Astrocyte (in vitro differentiated cells and primary cell): ENCODE measurements at places on chromosomes 4 and X.

- DNase-seq, result no peak
Measured at GRCh38 chr4:18389115-18389514, 367.6 kb upstream of the LCORL start.

DNA sequence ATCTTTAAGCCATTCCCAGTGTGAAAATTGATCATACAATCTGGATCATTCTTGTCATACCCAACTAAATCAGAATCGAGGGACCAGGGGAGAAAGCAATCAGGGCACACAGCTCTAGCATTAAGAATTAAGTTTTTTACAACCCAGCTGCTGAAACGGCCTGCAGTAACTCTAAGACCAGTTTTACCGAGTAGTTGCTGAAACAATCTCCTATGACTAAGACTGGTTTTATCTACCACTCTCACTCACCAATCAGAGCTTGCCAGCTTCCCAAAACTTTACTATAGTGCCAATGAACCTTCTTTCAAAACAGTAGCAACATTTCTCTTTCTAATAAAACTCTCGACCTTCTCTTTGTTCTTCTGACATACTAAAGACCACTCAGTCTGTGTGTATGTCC lies 2.8 kb upstream of the SAP30 start:
- peak; percentile 14 for DNase-seq

DNA sequence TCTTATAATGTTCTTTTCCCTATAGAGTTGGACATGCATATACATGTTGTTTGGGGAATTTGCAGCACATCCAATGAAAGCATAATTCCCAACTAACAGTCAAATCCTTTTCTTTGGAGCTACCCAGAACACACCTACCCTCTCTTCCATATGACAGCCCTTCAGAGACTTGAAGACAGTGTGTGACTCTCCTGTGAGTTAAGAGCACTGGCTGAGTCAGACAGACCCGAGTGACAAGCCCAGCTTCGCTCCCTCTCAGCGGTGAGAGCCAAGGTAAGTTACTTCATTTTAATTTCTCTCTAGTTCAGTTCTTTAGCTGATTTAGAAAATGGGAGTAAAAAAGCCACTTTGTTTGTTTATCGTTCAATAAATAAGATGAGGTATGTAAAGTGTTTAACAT lies 86.3 kb downstream of the RTL9 start:
- no peak for DNase-seq

- DNase-seq, result no peak
Measured at GRCh38 chrX:1596676-1597344, 5.4 kb downstream of the AKAP17A start.

DNA sequence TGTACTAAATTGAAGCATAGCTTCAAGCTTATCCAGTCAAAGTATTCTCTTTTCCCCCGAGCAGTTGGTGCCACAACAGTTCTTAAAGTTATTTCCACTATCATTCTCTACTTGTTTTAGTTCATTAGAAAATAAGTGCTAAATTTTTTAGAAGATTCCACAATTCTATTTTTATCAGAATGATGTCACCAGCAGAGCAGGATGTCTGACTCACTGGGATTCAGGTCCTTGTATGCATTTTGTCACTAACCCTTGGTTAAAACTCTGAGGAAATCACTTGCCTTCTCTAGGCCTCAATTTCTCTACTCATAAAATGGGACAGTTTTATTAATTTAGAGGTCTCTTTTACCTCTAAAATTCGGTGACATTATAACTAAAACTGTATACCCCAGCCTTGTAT lies 3.4 kb downstream of the DDX53 start:
- DNase-seq, result peak; percentile 36

DNA sequence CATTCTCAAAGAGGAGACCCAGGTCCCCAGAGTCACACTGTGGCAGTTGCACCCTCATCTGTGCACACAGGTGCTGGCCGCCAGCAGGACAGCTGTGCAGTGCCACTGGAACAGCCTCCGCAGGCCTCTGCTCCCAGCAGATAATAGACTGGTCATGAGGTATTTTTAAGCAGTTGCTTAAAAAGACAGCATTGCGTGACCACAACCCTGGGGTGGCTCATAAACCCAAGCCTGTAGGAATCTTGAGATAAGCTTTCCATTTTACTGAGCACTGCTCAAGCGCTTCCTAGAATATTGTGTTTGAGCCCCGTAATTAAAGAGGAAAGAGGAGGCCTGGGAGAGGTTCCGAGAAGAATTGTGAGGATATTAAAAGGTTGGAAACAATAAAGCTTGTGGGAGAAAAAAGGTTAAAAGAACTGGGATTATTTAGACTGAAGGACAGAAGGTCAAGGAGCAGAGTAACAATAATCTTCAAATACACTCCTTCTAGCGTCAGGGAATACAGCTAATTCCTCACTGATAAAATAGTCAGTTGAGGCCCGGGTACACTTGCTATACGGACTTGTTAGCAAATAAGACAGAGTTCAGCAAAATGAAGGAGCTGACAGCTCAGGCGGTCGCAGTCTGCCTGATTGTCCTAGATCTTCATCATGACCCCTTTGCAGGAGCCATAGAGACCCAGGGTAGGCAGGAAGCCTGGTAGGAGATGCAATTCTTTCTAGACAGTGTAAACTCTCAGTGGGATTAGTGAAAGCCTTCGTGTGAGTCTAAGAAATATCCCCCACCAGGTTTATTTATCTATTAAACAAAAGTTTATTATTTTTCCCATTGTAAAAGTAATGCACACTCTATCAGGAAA lies 86.2 kb upstream of the KIT start:
- no peak for DNase-seq

- no peak for DNase-seq
Measured at GRCh38 chrX:153610836-153611213, 11.9 kb upstream of the CCNQ start.

DNA sequence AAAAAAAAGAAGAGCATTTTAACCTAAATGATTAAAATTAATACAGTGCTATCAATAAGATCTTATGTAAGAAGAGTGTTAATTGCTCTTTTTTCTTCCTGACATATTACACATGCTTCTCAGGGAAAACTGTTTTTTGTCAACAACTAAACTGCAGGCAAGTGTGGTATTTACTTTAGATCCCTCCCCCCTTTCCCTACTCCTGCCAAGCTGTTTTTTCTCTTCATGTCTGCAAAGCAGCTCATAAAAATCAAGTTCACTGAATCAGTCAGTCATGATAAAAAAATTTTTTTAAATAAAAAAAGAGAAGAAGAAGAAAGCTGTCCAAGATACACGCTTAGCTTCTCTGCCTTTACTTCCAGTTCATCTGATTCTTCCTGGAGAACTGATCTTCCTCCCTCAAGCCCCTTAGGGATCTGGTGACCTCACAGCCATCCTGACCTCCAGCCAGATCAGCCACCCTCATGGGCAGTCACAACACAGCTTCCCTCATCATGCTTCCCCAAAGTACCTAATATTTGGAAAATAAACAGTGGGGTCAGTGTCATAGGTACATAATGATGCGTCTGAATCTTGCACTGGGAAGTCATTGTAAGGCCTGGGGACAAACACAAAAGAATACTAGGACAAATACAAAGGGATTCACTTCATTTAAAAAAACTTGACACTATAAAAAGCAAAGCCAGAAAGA lies 87.0 kb downstream of the ZNF827 start:
- no peak for DNase-seq

GRCh38 chrX:51407520-51408409 lies 75.1 kb downstream of the NUDT10 start:
- DNase-seq, result no peak

DNA sequence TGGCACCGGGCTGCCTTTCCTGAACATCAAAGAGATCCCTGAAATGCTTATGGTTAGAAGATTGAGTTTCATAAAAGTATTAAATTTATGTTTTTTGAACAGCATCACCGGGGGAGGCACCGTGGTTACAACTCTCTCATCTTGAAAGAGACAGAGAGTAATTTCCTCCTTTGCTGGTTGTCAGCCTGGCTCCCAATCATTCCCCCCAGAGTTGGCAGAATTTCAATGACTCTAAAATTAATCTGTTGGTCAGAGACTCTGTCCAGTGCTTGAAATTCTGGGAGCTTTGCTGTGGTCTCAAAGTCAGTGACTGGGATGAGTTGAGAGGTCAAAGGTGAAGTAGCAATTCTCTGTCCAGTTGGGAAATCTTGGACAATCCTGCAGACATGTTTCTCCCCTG lies 135.9 kb downstream of the RAB28 start:
- DNase-seq, result no peak

GRCh38 chr4:112270640-112271421 lies 14.9 kb downstream of the TIFA start:
- peak; percentile 67 for DNase-seq

DNA sequence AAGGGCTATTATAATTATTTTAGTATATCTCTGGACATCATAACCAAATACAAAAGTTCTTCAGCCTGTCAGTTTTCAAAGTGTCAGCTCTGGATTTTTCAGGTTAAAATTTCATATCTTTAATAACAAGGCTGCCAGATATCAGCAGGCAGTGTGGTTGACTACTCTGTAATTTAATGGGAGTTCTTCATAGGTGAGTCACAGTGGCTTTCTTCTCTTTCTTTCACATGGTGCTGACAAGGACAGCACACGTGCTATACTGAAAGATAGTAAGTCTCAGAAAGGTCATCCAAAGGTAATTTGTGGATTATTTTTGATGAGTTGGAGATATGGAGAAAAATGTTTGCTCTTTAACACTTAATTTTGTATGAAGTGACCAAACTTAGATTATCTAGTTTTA lies 43.2 kb downstream of the GALNT7 start:
- DNase-seq, result peak; percentile 82

GRCh38 chr4:71163317-71163716 lies 169.9 kb downstream of the DCK start:
- DNase-seq, result peak; percentile 23

DNA sequence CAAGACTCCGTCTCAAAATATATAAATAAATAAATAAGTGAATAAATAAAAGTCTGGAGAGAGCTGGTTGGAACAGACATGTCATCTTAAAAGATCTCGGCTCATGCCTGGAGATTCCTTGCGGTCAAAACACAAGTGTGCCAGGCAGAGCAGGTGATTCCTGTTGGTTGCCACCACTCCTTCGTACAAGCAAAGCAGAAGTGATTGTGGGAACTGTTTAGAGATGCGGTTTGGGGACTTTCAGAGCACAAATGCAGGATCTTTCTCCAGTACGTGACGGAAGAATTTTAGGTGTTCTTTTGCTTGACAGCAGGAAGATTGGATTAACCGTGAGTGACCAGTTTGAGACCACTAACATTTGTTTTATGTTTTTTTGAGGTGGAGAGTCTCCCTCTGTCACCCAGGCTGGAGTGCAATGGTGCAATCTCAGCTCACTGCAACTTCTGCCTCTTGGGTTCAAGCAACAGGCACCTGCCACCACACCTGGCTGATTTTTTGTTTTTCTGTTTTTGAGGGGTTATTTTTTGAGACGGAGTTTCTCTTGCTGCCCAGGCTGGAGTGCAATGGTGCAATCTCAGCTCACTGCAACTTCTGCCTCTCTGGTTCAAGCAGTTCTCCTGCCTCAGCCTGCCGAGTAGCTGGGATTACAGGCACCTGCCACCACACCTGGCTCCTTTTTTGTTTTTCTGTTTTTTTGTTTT lies 2.8 kb upstream of the CRLF2 start:
- no peak for DNase-seq

DNA sequence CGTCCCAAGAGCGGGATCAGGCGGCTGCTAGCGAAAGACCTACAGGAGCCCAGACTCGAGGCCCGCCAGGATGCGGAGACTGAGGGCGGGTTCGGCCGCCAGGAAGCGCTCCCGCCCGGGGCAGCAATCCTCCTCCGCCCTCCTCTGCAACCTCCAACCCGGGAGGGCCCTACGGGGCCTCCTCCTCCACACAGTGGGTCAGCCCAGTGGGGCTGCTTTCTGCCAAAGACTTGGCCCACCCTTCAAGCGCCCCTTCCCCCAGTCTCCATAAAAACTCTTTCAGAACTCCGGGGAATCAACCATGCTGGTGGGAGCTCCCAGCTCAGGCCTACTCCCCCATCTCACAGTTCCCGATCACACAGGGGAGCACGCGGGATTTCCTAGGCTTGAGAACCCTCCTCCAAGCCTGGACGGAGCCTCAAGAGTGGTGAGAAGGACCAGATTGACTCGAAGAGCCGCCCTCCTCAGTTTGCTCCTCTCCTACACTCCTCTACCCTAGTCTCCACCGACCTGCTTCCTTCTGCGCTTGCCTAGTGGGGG lies 77.5 kb downstream of the RLIM start:
- DNase-seq, result peak; percentile 13

DNA sequence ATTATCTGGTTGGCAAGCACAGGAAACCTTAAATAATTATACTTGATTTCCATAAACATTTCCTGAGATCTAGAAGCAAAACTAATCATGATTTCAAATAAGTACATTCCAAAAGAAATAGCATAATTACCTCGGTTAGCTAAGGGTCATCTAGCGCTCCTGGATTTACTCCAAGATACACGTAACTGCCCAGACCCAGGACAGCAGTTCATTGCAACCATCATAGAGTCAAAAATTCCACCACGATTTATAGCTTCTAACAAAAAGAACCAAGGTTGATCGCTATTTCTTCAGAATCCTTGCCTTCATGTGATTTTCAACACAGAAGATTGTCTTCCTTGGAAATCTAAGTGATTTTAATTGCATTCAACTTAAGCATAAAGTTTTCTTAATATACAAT lies 1235.5 kb upstream of the TENM3 start:
- peak; percentile 61 for DNase-seq

GRCh38 chr4:9949573-9949972 lies 71.7 kb downstream of the SLC2A9 start:
- no peak for DNase-seq

DNA sequence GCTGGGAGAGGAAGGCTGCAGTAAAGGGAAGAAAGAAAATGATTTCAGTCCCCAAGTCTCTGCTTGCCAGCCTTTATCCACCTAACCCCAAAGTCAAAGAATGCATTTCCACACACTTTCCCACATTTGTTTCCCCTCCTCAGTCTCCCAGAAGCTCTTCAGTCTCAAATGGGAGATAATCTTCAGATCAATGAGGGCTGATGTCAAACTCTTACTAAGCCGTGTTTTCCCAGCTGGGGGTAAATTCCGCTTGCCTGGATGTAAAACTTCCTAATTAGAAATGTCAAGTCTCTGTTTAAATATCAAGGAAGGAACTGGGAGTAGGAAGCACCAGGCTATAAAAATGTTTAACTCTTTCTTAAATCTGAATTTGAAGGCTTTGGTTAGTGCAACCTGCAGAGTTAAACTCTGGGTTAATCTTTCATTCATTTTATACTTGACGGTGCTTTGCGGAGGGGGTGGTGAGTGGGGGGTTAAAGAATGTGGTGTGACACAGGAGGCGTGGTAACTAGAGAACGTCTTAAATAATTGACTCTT lies 601.4 kb upstream of the ACTRT1 start:
- no peak for DNase-seq
